Fibroblast of mammary gland (primary cell): ENCODE measurements at places on chromosomes 2 and 18.

- no peak for DNase-seq
Observed at GRCh38 chr2:232349546-232349945, 29.0 kb upstream of the ALPP start.

DNA sequence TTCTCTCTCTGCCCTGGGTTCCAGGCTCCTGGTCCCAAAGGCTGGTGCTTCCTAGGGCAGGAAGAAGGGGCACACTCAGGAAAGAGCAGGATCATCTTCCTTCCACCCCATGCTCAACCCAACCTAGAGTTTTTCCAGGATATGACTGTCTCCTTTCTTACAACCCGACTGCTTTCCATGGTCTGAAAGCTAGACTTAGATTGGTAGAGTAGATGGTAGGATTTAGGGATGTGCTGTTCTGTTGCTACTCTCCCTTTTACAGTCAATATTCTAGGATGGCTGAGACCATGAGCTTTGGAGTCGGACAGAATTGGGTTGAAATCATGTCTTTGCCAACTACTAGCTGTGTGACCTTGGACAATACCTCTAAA is 45.9 kb upstream of the IGFBP5 start:
- DNase-seq, result no peak

GRCh38 chr18:51541230-51541629 is 343.7 kb upstream of the MEX3C start:
- no peak for DNase-seq

DNA sequence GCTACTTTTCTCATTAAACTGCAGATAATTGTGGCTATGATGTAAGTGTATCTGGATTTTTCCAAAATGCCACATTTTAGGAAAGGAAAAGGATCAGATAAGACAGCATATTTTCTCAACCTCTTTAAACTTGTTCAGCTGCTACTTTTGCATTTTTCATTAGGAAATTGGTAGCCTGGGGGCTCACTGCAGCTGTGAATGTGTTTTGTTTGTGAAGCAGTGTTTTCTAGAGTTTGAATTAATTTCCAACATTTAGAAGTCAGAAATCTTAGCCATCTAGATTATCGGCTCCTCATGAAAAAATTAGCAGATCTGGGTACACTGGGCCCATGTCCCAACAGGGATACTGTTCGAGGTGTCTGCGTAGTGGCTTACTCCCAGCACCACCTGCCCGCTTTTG is 56.3 kb upstream of the ZDBF2 start:
- no peak for DNase-seq

DNA sequence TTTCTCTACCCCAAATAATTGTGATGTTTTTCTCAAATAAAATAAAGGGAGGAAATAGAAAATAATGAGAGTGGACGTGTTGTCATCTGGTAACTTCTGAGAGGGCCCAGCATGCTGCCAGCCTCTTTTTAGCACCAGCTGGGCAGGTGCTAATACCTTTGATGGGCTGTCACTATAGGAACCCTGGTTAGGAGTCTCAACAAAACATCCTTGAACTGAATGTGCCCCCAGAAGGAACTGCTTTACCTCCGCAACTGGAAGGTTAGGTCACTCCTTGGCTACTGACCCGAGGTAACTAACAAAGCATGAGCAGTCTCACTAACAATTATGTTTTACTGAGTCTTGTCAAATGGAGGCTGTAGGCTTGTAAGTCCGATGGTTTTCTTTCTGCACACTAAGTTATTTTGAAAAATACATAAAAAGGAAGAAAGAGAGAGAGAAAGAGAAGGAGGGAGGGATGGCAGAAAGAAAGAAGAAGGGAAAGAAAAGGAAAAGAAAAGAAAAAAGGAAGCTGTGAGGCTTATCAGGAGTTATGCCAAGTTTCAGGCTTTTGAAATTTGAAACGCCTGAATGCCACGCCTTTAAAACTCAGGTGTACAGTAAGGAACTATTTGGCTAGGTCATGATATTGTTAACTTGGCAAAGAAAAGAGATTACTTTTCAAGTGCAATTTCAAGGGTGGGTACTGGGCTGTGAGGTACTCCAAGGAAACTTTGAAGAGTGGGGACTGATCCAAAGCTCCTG is 91.0 kb downstream of the TGIF1 start:
- no peak for DNase-seq

DNA sequence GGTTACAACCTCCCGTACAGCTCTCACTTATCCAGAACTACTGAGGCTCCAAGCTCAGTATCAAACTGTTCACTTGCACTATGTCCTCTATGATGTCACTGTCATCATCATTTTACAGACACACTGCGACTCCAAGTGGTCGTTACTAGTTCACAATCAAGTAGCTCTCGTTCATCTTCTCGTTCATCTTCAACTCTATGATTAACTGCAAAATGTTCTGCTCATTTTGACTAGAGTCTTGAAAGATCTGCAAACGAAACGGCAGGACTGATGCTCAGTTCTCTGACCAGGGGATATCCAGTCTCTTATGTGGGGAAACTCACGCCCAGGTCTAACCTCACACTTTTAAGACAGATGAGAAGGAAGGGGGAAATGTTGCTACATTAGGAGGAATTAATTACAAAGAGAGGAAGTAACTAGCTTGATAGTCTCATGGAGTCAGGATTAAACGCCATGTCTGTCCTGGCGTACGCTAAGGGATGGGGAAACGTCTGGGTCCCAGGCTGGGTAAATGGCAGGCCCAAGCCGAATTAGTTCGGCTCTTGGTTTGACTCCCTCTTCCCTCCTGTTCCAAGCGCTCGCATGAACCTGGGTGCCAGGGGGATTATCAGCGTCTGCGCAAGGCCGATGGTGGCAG is 794 bp upstream of the CHCHD5 start:
- peak; percentile 44 for DNase-seq

DNA sequence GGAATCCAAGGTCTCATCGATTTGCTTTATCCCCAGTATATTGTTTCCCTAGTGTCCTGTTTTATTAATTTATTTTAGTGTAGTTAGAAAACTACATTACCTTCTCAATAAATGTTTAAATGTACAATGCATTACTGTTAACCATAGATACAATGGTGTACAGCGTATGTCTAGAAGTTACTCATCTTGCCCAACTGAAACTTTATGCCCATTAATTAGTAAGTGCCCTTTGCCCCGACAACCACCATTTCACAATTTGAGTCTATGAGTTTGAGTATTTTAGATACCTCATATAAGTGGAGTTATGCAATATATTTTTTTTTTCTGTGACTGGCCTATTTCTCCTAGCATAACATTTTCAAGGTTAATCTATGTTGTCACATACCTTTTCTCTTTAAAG is 1343.0 kb upstream of the SLC39A10 start:
- no peak for DNase-seq

DNA sequence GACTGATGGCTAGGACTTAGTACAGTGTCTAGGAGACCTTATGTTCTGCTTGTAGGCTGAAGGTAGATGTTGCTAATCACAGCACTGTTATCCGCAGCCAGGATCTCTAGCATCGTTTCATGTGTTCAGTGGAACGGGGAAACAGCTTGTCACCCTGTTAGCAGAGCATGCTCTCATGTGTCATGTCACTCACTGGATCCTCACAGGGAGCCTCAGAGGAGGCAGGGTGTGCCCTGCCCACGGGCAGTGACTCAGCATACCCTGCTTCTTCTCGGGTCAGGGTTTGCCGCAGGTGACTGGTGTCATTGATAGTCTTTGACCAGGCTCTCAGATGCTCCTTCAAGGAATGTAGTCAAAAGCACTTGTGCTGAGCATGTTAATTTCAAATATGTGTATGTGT is 44.4 kb downstream of the RPIA start:
- peak; percentile 11 for DNase-seq
